Stimulated activated naive CD4-positive, alpha-beta T cell (primary cell): ENCODE measurements at places on chromosomes 16 and 17.

- no peak for DNase-seq
These were observed 10.1 kb downstream of the UBFD1 start for GRCh38 chr16:23567602-23568001.

DNA sequence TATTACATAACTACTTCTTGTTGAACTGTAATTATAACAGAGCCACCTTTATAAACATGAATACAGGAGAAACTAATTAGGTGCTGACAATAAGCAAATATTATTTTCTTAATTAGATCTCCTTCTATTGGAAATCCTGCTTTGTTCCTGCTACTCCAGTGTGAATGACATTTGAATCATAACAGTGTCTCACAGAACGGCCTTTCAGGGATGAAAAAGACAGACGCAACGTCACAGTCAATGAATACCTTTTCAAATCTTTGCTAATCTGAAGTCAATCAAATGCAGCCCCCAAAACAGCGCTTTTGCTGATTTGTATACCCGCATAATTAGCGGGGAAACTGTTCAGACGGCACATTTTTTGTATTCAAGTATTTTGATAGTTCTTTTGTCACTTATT, 240.4 kb upstream of the CDH8 start:
- DNase-seq, result no peak

- no peak for DNase-seq
These were observed 79.1 kb downstream of the KSR1 start for GRCh38 chr17:27535178-27535928.

DNA sequence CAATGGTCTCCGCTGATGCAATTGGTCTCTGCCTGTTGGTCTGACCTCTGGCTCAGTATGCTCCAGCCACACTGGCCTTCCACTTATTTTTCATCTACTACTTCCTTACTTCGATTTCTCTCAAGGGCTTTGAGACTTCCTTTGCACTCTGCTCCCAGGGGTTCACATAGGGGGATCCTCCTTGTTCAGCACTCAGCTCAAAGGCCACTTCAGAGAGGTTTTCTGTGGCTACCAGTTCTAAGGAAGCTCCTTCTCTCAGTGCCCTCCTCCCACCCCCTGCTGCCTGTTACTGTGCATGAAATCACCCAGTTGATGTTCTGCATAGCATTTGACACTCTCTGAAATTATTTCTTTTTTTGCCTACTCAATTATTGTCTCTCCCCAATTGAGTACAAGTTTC, 476.4 kb downstream of the HS3ST3B1 start:
- no peak for DNase-seq

GRCh38 chr16:89106533-89107202, 13.0 kb downstream of the ACSF3 start:
- no peak for DNase-seq

DNA sequence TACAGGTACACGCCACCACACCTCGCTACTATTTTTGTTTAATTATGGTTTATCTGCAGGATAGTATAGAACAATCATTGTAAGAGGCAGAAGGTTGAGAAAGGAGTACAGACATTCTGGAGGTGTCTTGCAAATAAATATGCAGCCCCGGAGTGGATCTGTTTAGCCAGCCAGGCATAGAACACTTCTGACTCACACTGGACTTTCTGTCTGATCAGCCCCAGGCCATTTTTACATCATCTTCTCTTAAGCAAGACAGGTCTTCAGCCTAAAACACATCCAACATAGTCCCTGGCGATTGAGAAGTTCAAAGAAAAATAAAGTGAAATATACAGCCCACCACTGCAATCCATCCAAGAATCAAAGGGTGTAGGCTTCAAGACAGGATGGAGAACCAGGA, 81.4 kb downstream of the XYLT1 start:
- no peak for DNase-seq

- DNase-seq, result no peak
These were observed 73.1 kb upstream of the AXIN2 start for GRCh38 chr17:65634533-65634932.

DNA sequence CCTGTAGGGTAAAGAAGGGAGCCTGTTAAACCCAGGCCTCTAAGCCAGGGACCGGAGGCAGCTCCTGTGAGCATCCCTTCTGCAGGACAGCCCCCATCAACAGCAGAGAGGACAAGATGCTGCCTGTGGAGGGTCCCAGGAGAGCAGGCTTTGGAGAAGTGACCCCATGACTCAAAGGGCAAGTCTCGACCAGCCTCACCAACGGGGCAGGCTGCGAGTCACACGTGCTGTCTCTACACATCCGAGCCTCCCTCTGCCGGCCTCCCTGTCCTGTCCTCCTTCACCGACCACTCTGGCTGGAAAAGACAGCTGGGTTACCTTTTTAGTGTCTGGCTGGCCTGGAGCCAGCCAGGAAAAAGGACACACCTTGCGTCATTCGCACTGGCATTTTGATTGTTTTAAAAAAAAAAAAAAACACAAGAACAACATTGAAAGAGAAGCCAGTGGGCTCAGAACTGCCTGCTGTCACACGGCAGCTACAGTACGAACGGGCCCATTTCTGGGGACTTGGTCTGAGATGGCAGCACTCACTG, 74.5 kb upstream of the RCVRN start:
- DNase-seq, result no peak

DNA sequence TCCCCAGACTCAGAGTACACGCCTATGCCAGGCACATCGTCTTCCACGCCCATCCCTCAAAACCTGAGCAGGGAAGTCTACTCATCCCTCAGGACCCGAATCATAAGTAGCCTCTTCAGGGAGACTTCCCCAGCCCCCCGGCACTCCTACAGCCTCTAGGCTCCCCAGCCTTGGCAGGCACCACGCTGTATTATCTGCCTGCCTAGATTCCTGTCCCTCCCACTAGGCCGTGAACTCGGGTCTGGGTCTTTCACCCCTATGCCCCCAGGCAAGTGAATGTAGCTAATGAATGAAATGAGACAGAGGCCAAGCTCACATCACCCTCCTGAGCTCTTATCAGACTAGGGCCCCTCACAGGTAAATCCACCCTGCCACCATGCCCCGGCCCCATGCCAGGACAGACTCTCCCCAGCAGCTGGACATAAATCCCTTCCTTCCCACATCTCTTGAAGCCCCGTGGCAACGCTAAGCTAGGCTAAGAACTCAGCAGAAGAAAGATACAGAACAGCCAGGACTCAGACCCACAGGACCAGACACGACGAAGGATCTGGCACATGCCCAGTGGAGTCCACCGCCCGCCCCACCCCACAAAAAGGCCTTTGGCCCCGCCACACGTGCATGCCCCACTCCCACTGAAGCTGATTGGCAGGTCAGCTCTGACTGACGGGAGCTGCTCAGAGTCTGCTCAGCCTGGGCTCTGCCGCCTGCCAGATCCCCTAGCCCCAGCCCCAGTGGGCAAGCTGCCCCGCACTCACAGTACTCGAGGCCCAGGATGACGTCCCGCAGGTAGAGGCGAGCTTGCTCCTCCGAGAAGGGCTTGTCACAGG, 13.0 kb downstream of the CAMKK1 start:
- DNase-seq, result no peak

DNA sequence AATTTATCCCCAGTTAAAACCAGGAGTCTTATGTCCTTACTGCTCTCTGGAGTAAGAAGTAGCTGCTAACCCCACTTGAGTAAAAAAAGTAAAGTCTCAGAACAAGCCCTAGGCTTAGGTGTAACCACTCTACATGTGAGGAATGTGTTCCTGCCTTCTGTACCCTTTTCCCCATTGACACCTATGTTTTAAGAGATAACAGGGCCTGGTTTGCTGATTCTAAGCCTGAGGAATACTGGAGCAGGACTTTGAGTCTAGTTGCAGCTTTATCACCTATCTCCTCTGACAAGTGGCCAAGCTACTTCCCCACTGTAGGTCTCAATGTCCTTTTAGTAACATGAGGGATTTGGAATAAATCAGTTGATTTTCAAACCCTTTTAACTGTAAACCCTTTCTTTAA, 40.2 kb downstream of the REXO5 start:
- DNase-seq, result no peak

DNA sequence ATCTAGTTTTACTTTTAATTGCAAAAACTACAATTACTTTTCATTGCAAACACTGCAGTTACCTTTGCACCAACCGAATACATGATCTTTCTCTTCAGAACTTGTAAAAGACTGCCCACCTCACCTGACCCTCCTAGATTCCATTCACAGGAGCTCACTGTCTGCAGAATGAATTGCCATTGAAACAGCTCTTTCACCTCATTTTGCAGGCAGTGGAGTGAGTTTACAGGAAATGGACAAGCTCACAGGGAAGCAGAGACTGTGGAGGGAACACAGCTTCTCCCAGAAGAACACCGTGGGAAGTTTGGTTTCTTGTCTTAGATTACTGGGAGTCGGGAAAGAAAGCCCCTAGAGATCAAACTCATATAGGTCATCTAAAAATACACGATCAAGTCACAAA, 439.7 kb upstream of the RBFOX1 start:
- no peak for DNase-seq

DNA sequence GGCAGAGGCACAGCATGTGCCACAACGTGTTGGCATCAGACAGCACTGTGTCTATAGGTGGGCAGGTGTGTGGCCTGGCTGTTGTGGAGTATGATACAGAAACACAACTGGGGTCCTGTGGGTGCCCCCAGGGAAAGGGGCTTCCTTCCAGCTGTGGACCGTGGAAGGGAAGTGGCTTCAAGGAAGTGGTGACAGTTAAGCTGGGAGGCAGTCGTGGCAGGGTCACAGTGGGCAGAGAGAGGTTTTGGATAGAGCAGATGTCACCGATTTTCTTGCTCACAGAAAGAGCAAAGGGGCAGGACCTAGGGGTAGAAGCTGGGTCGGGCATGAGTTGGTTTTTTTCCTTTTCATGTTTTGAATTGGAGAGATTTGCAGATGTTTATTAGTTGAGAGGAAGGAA, 11.2 kb upstream of the ORAI3 start:
- no peak for DNase-seq

GRCh38 chr17:1328437-1328836, 49.0 kb downstream of the TRARG1 start:
- DNase-seq, result no peak

DNA sequence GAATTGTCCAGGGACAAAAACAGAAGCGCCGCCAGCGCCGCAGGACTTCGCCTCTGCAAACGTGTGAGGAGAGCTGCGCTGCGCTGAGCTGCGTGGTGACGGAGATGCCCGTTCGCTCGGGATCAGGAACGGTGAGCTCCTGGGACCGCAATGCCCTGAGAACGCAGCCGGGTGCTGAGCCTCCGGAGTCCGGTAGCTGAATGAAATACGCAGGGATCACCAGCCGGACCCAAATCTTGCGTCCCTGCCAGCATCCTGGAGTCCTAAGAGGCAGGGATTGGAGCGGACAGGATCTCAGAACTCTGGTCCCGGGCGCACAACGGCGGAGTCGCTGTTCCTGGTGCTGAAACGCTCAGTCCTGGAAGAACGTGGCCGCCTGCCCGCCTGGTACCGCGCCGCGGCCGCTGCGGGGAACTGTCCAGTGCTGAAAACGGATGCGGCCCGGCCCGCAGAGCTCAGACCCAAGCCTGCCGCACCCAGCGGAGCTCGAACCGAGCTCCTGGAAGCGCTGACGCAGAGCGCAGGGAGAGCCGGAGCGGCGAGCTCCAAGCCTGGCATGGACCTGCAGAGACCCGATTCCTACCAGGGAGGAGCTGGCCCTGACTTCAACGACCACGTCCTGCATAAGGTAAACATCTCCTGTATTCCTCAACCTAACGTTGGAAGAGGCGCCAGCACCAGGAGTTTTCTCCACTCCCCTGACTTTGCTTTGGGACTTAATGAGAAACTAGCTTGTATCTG, 41.5 kb downstream of the CD300LF start:
- peak; percentile 74 for DNase-seq

GRCh38 chr17:71071837-71072236, 902.5 kb downstream of the KCNJ2 start:
- DNase-seq, result no peak

- DNase-seq, result no peak
These were observed 7.5 kb downstream of the BTBD17 start for GRCh38 chr17:74354123-74354522.

- no peak for DNase-seq
These were observed 356.6 kb upstream of the XYLT1 start for GRCh38 chr16:17827313-17827712.

DNA sequence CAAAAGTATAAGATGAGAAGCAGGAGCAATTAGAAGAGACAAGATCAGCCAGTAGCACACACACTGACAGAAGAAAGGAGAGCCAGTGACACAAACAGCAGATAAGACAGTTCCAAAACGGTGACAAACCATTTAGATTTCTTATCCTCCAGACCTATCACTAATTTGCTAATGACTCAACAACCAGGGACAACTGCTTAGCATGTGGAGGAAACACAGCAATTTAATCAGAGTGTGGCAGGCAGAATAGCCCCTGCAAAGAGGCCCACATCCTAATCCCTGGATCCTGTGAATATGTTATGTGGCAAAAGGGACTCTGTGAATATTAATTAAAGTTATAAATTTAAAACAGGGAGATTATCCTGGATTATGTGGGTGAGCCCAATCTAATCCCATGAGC, 81.1 kb downstream of the CACNG1 start:
- peak; percentile 3 for DNase-seq

- no peak for DNase-seq
These were observed 25.0 kb upstream of the SMIM36 start for GRCh38 chr17:55536205-55536604.

DNA sequence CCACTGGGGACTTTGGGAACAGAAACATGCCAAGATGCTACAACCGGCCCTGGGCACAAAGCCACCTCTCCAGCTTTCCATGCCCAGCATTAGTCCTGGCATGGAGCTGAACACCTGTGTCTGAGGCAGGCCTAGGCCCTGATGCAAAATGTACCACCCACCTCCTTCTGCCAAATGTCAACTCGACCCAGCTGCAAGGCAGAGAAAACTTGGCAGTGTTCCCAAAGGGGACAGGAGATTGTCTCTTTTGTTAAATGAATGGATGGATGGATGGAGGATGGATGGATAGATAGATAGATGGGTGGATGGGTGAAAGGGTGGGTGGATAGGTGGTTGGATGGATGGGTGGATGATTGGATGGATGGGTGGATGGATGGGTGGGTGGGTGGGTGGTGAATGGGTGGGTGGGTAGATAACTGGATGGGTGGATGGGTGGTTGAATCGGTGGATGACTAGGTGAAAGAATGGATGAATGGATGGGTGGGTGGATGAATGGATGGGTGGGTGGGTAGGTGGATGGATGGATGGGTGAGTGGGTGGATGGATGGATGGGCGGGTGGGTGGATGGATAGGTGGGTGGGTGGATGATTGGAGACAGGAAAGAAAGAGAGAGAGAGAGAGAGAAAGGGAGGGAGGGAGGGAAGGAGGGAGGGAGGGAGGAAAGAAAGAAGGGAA, 73.4 kb upstream of the TNRC6C start:
- no peak for DNase-seq

DNA sequence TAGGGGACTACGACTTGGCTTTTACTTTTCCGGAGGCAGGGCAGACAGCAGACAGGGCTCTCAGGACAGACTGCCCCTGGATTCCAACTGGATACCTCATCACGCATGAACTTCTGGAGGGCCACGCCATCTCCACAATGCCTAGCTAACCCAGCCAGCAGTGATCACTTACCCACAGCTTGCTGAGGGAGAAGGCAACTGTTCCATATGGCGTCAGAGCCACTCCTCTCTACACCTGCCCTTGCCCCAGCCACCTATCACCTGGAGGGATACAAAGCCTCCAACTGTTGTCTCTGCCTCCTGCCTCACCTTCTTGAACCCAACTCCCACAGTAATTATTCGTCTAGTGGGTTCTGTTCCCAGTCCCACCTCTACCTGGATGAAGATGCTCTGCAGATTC, 8.8 kb downstream of the MYO19 start:
- no peak for DNase-seq

GRCh38 chr16:88759245-88759975, 25.6 kb downstream of the PIEZO1 start:
- peak; percentile 24 for DNase-seq
